HL-60 (cell line): ENCODE measurements at places on chromosomes 1 and 21.
A peak's percentile ranks its signal among the peaks of the same experiment; 100 is the strongest.

- no peak for DNase-seq
Observed at GRCh38 chr1:233109096-233109495, 158.7 kb downstream of the NTPCR start.

GRCh38 chr1:189431447-189431846, 1046.2 kb downstream of the BRINP3 start:
- no peak for DNase-seq

GRCh38 chr1:231549733-231550447, 21.4 kb downstream of the TSNAX start:
- DNase-seq: no peak

DNA sequence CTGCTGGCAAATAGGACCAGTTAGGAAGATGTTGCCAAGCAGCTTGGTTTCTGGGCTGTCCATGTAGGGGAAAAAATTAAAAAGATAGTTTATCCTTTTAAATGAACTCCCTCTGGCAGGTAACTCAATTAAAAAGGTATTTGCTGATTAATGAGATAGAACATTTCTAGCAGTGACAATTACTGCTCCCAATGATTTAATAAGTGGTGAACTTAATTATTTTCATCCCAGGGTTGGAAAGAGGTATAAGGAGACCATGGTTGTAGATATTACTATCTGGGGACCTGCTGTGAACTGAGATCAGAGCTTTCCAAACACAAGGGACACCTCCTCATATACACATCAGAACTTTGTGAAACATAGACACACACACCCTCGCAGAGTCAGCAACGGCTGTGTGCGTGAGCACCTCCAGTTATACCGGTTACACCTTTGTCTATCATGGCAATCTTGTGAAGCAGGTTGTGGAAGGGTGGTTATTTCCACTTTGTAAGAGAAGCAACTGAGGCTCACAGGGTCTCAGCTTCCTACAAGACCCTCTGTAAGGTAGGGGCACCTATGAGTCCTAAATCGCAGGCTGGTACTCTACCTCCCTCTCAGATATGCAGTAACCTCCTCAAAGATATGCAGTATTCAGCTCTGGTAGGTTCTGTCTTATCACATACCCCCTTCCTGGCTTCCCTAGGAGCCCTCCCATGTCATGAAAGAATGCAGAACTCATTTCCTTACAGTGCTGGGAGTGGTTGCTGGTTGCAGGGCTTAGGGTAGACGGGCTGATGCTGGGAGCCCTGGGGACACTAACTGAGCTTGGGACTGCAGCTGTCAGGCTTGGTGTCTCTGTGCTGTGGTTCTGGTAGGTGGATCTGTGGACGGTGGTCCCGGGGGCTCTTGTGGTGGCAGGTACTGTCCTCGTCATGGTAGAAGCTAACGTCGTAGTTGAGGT, 18.5 kb upstream of the MAGOH start:
- no peak for DNase-seq

DNA sequence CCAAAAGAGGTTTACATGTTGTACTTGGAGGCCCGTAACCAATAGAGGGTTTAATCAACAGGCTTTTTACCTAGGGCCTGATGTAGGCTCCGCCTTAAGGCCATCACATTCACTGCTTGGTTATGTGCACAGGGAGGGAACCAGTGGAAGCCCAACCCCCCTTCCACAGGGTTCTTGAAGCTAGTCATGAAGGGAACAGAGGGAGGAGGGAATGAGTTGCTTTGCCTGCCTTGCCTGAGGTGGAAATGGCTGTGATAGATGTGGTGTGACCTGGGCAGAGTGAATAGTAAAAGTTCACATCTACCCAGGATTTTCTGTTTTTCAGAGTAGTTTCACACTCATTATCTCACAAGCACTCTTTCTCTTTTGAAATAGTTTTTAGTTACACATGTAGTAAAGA, 215.1 kb downstream of the ST6GALNAC3 start:
- no peak for DNase-seq

DNA sequence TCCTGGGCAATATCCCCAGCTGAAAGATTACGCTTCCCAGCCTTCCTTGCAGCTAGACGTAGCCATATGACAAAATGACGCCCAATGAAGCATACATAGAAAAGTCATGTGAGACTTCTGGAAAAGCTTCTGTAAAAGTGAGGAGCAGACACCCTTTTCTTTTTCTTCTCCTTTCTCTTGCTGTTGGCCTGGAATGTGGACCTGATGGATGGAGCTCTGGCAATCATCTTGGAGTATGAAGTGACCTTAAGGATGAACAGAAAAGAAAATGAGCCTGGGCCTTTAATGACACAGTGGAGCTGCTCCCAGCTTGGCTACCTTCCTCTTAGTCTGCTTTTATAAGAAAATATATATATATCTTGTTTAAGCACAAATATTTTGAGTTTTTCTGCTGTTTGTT, 24.8 kb downstream of the BATF3 start:
- no peak for DNase-seq

DNA sequence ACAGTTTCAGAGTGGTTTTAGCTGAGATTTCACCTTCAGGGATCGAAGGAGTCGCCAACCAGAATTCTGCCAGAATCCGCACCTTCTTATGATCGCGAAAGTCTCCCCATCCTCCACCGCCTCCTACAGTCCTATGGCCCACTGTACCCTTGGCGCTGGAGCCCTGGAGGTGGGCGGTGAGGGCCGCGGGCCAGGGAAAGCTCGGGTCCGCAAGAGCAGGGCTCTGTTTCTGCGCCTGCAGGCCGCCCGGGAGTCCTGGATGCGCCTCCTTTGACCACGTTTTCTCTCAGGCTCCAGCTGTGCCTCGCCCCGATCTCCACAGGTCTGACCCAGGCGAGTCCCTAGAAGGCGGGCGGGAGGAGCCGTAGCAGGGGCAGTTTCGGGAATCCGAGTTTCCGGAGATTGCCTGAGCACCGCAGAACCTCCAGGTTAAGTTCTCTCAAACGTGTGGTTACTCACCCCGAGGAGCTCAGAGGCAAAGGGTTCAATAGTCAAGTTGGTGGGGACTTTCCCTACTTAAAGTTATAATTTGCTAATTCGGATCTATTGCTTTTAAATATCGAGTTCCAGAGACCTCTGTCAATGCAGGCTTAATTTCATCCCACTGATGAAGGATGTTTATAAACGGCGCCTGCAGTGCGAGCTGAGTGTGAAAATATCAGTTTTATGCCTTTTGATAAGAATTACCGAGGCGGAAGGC, 3.2 kb upstream of the LHX8 start:
- no peak for DNase-seq

- no peak for DNase-seq
Observed at GRCh38 chr1:175984813-175985212, 222.3 kb downstream of the COP1 start.

- no peak for DNase-seq
Observed at GRCh38 chr1:182622901-182623528, 18.8 kb upstream of the RGS16 start.

DNA sequence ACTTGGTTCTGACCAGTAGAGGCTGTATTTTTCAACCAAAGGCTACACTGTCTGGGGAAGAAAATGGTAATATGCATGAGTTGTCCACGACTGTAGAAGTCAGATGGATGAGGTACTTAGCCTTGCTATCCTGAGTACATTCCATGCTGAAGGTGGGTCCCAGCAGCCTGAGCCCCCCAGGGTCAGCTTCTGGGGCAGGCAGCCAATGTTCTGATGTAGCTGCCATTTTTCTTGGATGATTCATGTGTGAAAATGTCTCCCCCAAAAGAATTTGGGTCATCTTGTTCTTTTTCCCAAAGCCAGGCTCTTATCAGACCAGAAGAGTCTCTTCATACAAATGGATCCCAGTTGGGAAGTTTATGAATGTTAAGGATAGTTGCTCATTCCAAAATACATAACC, 172.2 kb upstream of the UBE2U start:
- no peak for DNase-seq

DNA sequence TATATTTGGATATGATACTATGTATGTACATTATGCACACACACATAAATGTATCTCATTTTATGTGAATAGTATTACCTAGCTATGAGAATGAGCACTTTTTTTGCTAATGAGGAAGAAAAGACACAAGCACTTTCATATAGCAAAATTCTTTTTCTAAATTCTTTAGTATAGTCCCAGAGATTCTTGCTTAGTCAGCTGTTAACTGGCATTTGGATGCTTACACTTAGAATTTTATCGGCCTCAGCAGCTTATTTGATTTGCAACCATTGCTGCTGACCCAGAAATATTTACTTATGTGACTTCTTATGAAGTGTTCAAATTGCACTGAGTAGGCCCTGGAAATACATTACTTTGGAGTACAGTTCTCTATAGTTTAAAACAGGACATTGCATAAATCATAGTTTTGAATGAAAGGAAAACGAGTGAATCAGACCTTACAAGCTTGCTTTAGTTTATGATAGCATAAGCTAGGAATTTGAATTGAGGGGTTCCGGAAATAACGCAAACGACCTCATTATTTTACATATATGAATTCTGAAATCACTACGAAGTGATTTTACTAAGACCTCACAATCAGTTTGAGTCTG, 653.9 kb upstream of the NEGR1 start:
- no peak for DNase-seq

DNA sequence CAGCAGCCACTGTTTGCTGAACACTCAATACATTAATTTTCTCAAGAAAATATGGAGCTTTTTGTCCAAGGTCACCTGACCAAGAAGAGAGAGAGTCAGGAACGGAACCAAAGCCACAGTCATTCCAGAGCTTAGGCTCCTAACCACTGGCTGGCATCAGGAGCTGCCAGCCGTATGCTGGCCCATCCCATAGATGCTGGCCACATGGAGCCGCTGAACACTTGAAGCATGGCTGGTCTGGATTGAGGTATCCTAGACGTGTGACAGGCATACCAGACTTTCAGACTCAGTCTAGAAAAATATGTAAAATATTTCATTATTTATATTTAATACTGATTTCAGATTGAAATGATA, 458.7 kb downstream of the MATN1 start:
- DNase-seq: no peak

- DNase-seq: peak; percentile 85
Observed at GRCh38 chr1:11749203-11749689, 12.7 kb upstream of the C1orf167 start.

GRCh38 chr1:185375583-185375982, 58.5 kb upstream of the IVNS1ABP start:
- no peak for DNase-seq

GRCh38 chr1:224747578-224747977, 131.5 kb downstream of the CNIH3 start:
- DNase-seq: peak; percentile 70

DNA sequence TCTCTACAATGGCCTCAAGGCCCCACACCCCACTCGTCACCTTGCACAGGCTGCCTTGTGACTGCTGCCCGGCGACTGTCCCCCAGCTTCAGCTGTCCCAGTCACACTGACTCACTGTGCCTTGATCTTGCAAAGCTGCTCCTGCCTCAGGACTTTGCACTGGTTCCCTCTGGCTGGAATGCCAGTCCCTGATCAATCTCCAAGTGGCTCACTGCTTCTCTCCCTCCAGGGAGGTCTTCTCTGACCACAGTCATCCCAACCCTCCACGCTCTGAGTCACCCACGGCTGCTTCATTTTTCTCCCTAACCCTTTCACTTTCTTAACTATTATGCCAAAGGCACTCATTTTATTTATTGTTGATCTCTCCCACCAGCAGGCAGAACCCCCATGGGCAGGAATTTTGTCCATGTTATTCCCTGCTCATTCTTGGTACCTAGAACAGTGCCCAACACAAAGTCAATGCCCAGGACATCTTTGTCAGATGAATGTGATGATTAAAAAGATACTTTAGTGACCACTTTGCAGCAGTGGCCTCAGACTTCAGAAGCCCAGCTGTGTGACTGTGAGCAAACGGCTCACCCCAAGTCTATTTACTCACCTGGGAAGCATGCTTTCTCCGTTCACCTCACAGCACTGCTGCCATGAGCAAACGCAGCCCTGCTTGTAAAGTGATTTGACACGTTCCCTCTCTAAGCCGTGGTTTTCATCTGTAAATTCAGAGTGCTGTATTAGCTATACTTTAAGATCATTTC, 53.4 kb downstream of the ZBTB18 start:
- DNase-seq: no peak

- DNase-seq: no peak
Observed at GRCh38 chr1:5905436-5905835, 86.8 kb downstream of the NPHP4 start.

GRCh38 chr1:52281518-52281917, 84.5 kb downstream of the CC2D1B start:
- DNase-seq: no peak
